ENCODE measurements at places on chromosomes 4 and X.
A peak's percentile ranks its signal among the peaks of the same experiment; 100 is the strongest.

DNA sequence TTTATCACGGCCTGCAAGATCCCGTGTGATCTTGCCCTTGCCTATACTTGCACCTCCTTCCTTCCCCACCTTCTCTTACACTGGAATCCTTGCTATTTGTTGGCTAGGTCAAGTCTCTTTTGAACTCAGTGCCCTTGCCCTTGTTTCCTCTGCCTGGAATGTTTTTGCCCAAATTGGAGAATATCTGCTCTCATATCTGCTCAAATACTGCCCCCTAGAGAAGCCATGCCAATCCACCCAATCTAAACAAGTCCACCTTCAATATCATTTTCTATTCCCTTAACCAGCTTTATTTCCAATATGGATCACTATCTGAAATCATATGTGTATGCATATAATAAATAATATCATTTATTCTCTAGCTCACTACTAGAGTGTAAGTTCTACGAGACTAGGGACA, 1044.2 kb upstream of the FTHL17 start:
- DNase-seq = no peak

- no peak for DNase-seq
These were observed 297.7 kb upstream of the CLNK start for GRCh38 chr4:10982305-10982704.

- peak; percentile 17 for DNase-seq
These were observed 73.9 kb downstream of the GC start for GRCh38 chr4:71709961-71710360.

- DNase-seq = no peak
These were observed 160.1 kb upstream of the LDB2 start for GRCh38 chr4:17058536-17058915.

- DNase-seq = no peak
These were observed at the start of gene MSANTD1 for GRCh38 chr4:3248811-3249661. TSS of gene MSANTD1 (plus strand) at chr4:3249159. CDS start at chr4:3249223, 64 bp downstream.

DNA sequence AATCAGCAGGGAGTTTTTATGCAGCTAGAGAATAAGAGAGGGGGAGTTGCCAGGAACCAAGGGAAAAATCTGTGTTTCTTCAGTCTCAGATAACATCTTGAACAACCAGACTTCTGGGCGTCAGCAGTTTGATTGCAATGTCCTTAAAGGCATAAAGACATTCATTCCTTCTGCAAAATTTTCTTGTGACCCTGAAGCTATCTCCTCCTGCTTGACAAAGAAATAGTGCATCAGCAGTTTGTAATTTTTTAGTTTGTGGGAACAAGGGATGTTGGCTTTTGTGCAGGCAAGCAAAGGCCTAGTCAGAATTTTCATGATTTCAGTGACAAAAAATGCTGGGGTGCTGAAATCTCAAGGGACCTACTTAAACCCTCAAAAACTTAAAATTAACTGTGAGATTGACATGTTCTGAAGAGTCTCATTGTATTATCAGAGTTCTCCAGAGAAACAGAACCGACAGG, 125.8 kb upstream of the UNC5C start:
- no peak for DNase-seq

GRCh38 chrX:55777596-55777995, 60.0 kb downstream of the RRAGB start:
- DNase-seq = no peak

DNA sequence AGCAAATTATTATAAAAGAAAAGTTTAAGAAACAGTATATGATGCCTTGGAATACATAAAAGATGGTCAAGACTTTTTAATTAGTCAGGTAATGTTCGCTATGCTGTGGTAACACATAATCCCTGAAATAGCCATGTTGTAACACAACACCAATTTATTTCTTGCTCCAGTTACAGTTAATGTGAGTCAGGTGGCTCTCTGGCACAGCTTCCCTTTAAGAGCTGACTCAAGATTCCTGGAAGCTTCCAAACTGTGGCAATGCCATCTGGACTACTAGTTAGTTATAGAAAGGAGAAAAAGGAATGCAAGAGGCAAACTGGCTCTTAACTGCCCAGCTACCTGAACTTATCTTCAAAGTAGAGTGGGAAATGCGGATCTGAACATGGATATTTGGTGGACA, 210.5 kb downstream of the CHM start:
- no peak for DNase-seq

- DNase-seq = no peak
These were observed 76.9 kb downstream of the PJA1 start for GRCh38 chrX:69088171-69088938.

DNA sequence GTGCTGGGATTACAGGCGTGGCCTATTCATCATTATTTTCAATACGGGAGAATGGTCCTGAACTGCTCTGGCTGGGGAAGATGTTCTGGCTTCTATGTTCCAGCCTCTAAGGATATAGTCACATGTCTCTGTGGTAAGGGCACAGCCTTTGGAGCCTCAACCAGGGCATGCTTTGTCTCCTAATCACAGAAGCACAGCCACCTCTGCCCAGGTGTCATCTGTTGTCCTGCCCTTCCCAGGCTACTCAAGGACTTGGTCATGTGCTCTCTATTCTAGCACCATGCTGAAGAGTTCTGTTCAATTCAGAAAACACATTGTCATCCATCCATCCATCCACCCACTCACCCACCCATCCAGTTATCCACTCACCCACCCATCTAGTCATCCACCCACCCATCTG, 29.5 kb downstream of the ASMTL start:
- DNase-seq = no peak

DNA sequence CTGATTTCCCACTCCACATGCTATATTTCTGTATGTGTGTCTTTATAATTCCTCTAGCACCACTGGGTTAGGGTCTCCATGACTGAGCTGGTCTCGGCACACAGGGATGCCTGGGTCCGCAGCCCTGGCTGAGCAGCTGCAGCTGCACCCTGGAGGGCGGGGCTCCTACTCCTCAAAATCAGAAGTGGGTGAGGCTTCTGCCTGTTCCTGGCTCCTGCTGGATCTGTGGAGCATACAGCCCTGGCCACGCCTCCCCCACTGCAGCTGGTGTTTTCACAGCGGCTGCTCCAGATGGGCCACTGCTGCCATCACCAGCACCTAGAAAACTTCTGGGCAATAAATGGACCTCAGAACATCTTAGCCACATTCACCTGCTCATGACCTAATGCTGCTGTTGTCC, 30.9 kb downstream of the SPCS3 start:
- DNase-seq = no peak

DNA sequence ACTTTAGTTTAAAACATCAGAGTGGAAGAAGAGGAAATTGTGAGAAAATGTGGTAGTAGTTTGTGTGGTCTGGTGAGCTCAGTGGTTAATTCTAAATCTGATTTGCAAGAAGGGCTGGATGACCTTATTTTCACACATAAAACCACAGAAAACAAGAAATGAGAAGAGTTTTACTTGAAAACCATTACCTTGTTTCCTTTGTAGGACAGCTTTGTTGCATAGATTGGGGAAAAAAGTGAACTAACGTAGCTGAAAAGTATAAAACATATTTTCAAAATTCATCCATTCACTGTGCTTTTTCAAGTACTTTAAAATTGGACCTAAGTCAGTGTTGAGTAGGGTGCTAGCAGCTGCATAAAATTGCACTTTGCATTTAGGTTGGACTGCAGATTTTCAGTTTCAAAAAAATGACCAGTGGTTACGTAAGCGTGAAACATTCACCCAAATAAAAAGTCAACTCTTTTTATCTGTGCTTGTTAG, 211.3 kb downstream of the ARHGAP10 start:
- DNase-seq = no peak

GRCh38 chr4:94406668-94407437, 44.9 kb upstream of the PDLIM5 start:
- DNase-seq = no peak

All from mucosa of descending colon (tissue), 3 donors.